H9 (cell line): ENCODE measurements at places on chromosomes 5 and 9. TPM values are rescaled to one million over a fixed set of nuclear protein-coding genes. Genes with fewer than 3 reads are reported as not detected.

- no peak for DNase-seq
Observed at GRCh38 chr9:28120184-28120583, 546.9 kb upstream of the C9orf72 start.

DNA sequence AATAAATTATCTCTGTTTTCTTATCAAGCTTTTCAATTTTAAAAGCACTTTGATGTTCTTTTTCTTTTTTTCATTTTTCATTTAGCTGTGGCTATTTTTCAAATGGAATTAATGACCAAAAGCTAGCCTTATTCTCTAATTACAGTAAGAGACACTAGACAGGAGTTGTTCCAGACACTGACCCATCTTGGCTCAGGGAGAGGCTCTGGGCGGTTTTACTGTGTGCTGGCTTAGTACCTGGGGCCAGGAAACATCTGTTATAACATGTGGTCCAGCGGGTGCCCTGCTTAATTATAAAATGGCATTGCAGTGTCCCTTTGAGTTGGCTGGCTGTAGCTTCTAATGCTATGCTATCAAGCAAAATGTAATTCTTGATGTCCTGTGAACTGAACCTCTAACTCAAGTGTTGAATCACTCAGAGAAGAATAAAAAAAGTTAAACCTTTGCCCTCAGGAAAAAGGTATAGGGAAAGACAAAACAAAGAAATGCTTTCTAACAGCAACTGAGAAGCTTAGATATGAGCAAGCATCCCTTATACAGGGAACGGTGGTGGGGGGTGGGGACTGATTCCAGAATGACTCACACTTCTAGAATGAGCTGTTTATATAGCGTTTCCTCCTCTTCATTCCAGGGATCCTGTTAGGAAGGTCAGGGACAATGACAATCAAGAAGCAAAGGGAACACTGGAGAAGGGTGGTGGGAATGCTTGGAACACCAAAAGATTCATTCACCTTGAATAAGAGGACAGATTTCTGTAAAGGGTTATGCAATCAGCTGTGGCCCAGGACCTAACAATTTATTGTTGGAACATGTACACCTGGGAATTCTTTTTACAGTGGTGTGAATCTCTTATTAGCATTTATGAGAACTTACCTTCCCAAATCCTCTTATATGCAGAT, 58.7 kb upstream of the NFIB start:
- peak; percentile 52 for DNase-seq

The BHMT2 gene
- total RNA-seq = not detected in 2 replicates

The LCN12 gene
- 2.1 and 4.5 TPM in 2 replicates for total RNA-seq

The QRFP gene
- total RNA-seq = not detected in 2 replicates

The TAF11L10 gene
- not detected in 2 replicates for total RNA-seq
